Psoas muscle (tissue), 8 donors: ENCODE measurements at places on chromosomes 2 and 18. TPM values are rescaled to one million over a fixed set of nuclear protein-coding genes. Genes with fewer than 3 reads are reported as not detected.

- H3K27me3 ChIP-seq: no peaks in the 10 kb centered on the region
- no peaks in the 10 kb centered on the region for H3K36me3 ChIP-seq
- H3K4me1 ChIP-seq: peaks cover 37% of the 10 kb centered on the region
- H3K4me3 ChIP-seq: no peak overlapping the region
- no peak overlapping the region for H3K27ac ChIP-seq
- no peak for DNase-seq
These were observed 195.9 kb upstream of the DTNA start for GRCh38 chr18:34514238-34514637.

DNA sequence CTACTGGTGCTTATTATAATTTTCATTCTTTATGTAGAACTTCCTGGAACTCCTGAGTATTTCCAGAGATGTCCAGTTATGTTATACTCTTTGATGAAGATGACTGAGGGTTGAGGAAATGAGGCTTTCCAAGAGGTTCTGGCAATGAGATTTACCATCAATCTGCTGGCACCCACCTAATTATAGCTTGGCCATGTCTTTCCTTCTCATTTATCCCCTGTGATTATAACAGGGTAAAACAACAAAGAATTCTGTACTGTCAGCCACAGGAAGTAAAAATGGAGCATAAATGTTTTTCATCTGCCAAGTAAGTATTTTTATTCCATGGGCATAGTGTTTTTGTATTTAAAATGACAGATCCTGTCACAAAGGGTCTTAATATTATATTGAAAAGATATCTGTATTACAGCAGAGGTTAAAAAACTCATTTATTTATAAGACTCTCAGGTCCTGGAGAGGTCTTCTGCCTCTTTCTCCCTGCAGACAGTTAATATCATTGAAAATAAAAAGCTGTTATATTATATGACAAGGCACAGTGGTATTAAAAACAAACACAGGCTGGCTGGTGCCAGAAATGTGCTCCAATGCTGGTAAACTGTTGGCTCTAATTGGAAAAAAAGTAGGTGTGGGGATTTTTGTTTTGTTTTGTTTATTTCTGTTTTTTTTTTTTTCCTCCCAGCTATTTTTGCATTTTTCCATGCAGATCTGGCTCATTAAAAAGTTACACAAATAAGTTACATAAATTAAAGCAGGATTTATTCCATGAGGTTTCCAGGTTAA lies 1764.1 kb upstream of the CELF4 start:
- H3K27me3 ChIP-seq: no peaks in the 10 kb centered on the region
- H3K4me1 ChIP-seq: no peaks in the 10 kb centered on the region
- H3K27ac ChIP-seq: no peak overlapping the region
- H3K4me3 ChIP-seq: no peak overlapping the region
- H3K36me3 ChIP-seq: no peaks in the 10 kb centered on the region

DNA sequence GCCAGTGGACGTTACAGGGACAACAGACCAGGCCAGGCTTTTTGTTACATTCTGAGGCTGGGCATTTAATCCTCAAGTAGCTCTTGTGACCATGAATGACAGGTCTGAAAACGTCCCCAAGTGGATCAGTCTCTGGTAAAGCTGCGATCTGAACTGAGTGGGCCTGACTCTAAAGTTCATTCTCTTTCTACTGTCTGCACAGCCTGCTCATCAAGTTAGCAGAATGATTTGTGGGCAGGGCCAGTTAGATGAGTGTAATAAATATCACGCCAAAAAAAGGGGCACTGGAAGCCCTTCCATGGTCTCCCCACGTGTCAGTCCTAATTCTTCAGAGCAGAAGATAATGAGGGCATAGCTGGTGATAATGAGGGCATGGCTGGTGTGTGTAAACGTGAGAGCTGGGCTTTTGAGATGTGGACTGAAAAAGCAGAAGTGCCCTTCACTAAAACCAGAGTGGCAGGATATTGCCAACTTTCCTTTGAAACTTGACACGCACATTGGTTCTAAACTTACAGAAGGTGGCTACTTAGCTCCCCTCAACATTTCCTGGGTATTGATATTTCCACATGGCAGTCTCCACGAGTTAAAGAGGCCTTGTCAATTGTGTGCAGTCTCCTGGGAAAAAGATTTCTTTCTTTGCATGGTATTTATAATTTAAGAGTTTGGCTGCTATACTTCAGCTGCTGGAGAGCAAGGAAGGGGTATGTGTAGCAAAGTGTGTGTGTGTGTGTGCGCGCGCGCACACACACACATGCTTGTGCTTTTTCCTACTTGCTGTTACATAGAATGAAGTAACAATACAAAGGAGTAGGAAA lies 72.7 kb upstream of the LYPD6B start:
- no peaks in the 10 kb centered on the region for H3K27me3 ChIP-seq
- no peak for DNase-seq
- H3K36me3 ChIP-seq: no peaks in the 10 kb centered on the region

DNA sequence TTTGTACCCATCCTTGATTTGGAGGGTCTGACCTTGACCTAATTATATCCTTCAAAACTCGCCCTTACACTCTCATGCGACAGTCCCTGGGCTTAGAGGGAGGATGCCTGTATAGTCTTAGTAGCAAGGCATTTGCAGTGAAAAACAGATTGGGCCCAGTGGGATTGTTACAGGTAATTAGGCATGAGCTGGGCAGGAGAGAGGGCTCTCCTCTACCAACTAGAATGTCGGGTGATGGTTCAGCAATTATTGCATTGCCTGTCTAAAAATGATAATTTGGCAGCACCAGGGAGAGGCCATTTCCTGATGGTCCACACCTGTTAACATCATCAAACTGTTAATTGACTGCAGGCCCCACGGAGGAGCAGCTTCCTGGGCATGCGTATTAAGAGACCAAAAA lies 32.4 kb downstream of the COMMD1 start:
- no peaks in the 10 kb centered on the region for H3K27me3 ChIP-seq
- no peak for DNase-seq
- no peak overlapping the region for H3K27ac ChIP-seq

DNA sequence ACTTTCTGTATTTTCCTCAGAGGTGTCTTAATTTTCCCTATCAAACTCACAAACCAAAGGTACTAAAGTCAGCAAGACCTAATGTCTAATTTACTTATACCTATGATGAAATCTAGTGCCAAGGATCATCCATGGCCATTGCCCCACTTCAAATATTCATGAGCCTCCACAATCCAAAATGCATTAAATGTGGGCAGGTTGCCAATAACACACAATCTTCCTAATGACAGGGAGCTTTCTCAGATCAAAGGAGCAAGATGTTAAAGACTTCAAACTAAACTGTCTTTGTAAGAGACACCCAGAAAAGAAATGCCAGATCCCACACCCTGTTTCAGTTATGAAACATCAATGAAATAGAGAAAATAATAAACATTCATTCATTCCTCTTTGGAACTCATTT lies 143.2 kb downstream of the TMEFF2 start:
- no peak overlapping the region for H3K27ac ChIP-seq
- no peak for DNase-seq
- H3K4me1 ChIP-seq: no peaks in the 10 kb centered on the region
- no peak overlapping the region for H3K4me3 ChIP-seq

DNA sequence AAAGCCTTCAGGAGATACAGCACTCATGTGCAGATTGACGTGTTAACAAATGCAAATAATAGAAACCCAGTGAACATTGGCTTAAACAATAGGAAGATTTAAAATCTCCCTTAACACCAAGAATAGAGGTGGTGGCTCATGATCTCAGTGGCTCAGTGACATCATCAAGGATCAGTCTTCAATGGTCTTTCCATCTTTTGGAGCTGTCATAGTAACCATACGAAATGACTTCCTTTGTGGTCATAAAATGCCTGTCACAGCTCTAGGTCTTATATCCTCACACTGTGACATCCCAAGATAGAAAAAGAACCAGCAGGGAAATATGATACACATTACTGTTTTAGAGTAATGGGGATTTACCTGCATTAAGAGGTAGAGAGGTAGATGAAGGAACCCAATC lies 59.6 kb upstream of the ACKR3 start:
- H3K27me3 ChIP-seq: no peaks in the 10 kb centered on the region
- no peaks in the 10 kb centered on the region for H3K4me1 ChIP-seq
- H3K36me3 ChIP-seq: no peaks in the 10 kb centered on the region
- DNase-seq: no peak
- H3K27ac ChIP-seq: no peak overlapping the region

DNA sequence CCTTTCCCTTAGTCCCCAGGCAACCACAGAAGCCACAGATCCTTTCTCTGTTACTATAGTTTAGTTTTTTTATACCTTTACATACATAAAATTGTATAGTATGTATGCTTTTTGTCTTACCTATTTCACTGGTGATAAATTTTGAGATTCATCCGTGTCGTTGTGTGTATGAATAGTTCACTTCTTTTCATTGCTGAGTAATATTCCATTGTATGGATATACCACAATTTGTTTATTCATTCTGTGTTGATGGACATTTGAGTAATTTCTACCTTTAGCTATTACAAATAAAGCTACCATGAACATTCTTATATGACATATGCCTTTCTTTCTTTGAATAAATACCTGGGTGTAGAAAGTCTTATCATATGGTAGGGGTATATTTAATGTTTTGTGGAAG lies 102.8 kb upstream of the CERS6 start:
- H3K4me3 ChIP-seq: no peak overlapping the region
- H3K27me3 ChIP-seq: no peaks in the 10 kb centered on the region
- H3K27ac ChIP-seq: no peak overlapping the region
- H3K4me1 ChIP-seq: no peaks in the 10 kb centered on the region
- H3K36me3 ChIP-seq: no peaks in the 10 kb centered on the region
- no peak for DNase-seq

- no peaks in the 10 kb centered on the region for H3K36me3 ChIP-seq
- H3K4me3 ChIP-seq: no peak overlapping the region
- H3K27ac ChIP-seq: no peak overlapping the region
- peaks cover 32% of the 10 kb centered on the region for H3K4me1 ChIP-seq
- H3K27me3 ChIP-seq: peaks cover 42% of the 10 kb centered on the region
- no peak for DNase-seq
These were observed 4.1 kb upstream of the SATB2 start for GRCh38 chr2:199461711-199462346.

The SAG gene
- not detected for total RNA-seq

The TRPM8 gene
- total RNA-seq: not detected

The MGAT4A gene
- 7.0 TPM for total RNA-seq
